ENCODE measurements at places on chromosomes 11 and 22. TPM values are rescaled to one million over a fixed set of nuclear protein-coding genes. Genes with fewer than 3 reads are reported as not detected.

Gene MPPED2
- total RNA-seq = 1.6 TPM

Gene OR6T1
- total RNA-seq = not detected

Gene PRR33
- total RNA-seq = not detected

DNA sequence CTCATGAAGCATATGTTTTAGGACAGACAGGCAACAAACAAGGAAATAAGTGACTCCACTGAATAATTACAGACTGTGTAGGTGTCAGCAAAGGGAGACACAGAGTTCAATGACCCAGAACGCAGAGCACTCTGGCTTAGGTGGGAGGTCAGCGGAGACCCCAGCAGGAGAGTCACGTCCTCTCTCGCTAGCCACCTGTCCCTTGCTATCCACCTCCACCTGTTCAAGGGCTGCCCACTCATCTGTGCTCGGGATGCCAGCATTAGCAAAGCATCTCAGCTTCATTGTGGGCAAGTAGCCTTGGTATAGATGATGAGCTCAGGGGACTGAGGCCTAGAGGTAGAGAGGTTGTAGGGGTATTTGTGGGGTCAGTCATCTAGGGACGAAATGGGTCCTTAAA is 21.8 kb upstream of the ATXN10 start:
- DNase-seq = no peak

GRCh38 chr11:34251589-34251980 is 106.2 kb downstream of the ABTB2 start:
- DNase-seq = peak; percentile 53

GRCh38 chr11:119319700-119320239 is 2.8 kb upstream of the MCAM start:
- DNase-seq = no peak

DNA sequence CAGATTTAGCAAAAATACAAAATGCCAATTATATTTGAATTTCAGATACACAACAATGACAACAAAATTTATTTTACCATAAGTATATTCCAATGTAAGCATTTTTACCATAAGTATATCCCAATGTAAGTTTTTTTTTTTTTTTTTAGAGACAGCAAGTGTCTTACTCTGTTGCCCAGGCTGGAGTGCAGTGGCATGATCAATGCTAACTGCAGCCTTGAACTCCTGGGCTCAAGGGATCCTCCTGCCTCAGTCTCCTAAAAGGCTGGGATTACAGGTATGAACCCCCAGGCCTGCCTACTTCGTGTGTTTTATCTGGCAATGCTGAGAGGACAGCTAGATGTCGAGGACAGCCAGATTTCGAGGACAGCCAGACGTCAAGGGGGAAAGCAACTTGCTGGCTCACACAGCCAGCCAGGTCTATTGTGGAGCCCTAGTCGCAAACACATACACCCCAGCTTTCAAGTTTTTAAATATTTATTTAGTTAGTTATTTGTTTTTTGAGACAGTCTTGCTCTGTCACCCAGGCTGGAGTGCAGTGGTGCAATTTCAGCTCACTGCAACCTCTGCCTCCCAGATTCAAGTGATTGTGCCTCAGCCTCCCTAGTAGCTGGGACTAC is 1.1 kb upstream of the SERPING1 start:
- DNase-seq = no peak

- no peak for DNase-seq
These were observed 127.1 kb downstream of the CTTN start for GRCh38 chr11:70525466-70525865.

DNA sequence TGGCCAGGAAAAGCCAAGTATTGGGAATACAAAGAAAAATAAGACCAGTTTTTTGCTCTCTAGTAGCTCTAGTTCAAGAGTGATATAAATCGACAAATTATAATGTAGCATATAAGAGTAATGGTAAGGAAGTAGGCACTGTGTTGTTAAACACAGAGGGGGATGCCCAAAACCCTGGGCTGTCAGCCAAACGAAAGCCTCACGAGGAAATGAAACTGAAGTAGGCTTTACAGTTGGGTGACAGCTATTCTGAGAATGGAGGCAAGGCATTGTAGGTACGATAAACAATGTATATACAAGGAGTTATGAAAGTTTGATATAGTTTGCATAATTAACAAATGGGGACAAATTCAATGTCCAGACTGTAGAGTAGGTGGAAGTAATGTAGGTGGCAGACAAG is 176.4 kb downstream of the FAM181B start:
- no peak for DNase-seq
